ENCODE measurements at places on chromosomes 4 and X. TPM values are rescaled to one million over a fixed set of nuclear protein-coding genes. Genes with fewer than 3 reads are reported as not detected.

- no peak for DNase-seq
Measured at GRCh38 chr4:74642006-74642405, 152.3 kb downstream of the BTC start.

DNA sequence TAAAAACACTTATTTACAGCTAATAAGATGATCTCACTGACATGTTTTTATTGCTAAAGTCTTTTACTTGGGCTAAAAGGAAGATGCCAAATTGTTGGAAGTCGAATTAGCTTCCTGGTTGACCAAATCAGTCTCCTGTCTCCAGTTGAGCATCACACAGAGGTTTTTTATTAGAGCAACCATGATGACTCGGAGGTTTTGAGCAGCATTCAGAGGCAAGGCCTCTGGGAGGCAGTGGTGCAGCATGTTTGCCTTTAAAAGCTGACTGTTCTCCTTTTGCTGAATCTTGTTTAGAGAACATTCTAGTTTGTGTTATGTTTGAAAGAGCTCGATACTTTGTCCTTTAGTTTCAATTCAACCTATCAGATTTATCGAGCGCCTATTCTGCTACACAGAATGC, 2.1 kb downstream of the UCHL1 start:
- peak; percentile 83 for DNase-seq

The TCEAL7 gene
- total RNA-seq: 0.27 TPM

DNA sequence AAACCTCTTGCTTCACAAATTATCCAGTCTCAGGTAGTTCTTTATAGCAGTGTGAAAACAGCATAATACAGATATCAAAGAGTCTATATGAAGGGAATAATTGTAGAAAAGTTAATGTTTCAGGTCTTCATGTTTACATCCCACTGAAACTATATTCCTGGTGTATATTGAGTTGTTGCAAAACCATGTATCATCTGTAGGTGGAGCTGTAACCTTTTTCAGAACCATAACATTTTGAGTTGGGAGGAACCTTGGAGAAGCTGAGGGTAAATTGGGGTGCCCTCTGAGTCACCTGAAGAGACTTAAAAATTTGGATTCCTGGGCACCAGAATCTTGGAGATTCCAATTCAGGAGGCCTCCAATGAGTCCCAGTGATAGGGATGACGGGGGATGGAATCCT, 51.9 kb upstream of the TAPT1 start:
- DNase-seq: no peak

The DNAJB14 gene
- total RNA-seq: 17.2 TPM

- no peak for DNase-seq
Measured at GRCh38 chrX:87337267-87337666, 180.3 kb upstream of the KLHL4 start.
